ENCODE measurements at places on chromosomes 7 and 10.

DNA sequence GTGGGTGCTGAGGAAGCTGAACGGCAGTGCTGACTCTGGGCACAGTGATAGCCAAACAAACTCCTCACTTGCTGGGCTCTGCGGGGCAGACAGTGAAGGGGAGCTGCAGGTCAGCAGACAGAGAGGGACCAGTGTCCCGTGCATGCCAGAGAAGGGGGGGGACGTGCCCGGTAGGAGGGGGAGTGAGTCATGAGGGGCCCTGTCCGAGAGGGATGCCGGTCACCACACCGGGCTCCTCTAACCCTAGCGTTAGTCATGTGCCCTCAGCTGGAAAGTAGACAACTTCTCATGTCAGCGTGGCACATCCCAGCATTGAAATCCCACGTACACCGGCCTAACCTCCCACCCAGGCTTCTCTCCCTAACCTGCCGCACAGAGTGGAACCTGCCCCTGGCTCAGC, 117.1 kb upstream of the DPP6 start:
- DNase-seq: no peak

DNA sequence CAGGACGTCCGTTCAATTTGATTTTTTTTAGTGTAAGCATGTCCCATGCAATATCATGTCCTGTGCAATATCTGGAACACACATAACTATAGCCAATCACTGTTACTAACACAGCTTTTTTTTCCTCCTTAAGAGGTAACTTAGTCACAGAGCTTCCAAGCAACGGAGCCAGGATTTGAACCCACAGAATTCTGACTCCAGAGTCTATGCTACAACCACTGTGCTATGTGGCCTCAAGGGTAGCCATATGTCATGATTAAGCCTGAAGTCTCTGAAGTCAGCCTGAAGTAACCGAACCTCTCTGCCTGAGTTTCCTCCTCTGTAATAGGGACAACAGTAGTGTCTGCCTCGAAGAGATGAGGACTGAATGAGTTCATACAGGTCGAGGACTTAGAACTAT, 42.2 kb upstream of the TCF7L2 start:
- DNase-seq: no peak

DNA sequence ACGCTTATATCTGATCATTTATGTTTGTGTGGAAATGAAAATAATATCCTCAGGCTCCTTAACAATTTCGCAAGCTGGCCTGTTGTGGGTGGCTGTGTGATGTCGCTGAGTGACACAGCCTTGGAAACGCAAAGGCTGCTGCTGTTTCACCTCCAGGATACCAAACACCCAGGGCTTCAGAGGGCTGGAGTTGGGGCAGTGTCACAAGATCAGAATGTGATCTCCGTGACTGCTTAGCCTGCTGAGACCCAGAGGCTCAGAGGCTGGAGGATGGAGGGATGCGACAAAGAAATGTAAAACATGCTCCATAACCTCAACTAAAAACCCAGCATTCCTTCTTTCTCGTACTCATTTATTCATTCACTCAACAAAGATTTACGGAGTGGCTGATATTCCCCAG, 37.2 kb upstream of the BMPER start:
- DNase-seq: no peak

GRCh38 chr10:114691442-114691941, 33.4 kb upstream of the ABLIM1 start:
- DNase-seq: no peak

GRCh38 chr10:74433993-74434392, 283.0 kb downstream of the ADK start:
- no peak for DNase-seq

GRCh38 chr10:87550741-87551140, 46.0 kb downstream of the MINPP1 start:
- no peak for DNase-seq

DNA sequence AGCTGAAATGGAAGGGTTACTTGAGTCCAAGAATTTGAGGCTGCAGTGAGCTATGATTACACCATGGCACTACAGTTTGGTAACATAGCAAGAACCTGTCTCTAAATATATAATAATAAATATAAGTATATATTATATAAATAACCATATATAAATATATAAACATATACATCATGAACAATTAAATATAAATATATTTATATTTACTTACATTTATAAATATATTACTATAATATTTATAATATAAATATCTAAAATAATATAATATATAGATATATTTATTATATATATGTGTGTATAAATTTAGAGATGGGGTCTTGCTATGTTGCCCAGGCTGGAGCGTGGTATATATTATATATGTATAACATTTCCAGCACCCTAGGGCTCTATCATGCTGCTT, 42.4 kb upstream of the LYZL1 start:
- DNase-seq: no peak

- DNase-seq: no peak
Observed at GRCh38 chr7:141513720-141514119, 37.5 kb upstream of the AGK start.

GRCh38 chr7:4713183-4713784, 31.2 kb downstream of the FOXK1 start:
- DNase-seq: no peak

DNA sequence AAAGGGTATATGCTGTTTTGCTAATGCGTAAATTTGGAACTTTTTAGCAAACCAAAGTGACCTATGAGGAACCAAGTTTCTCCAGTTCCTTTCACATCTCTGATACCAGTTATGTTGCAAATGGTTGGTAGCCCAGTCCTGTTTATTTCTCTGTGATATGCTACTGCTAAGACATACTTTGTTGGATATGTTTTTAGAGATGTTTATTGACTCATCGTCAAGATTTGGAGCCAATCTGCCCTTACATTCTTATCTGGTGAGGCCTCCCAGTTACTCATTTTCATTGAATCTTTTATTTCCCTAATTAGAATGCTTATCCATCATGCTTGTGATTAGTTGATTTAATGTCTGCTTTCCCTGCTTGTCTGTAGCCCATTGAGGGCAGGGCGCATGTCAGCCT, 58.9 kb downstream of the LRGUK start:
- peak; percentile 2 for DNase-seq

DNA sequence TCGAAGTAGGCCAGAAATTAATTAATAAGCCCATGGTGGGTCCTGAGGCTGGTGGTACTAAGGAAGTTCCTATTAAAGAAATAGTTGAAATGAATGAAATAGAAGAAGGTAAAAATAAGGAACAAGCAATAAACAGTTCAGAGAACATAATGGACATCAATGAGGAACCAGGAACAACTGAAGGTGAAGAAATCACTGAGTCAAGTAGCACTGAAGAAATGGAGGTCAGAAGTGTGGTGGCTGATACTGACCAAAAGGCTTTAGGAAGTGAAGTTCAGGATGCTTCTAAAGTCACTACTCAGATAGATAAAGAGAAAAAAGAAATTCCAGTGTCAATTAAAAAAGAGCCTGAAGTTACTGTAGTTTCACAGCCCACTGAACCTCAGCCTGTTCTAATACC, 36.0 kb downstream of the SLK start:
- no peak for DNase-seq

GRCh38 chr10:82319562-82319961, 444.6 kb downstream of the NRG3 start:
- no peak for DNase-seq

DNA sequence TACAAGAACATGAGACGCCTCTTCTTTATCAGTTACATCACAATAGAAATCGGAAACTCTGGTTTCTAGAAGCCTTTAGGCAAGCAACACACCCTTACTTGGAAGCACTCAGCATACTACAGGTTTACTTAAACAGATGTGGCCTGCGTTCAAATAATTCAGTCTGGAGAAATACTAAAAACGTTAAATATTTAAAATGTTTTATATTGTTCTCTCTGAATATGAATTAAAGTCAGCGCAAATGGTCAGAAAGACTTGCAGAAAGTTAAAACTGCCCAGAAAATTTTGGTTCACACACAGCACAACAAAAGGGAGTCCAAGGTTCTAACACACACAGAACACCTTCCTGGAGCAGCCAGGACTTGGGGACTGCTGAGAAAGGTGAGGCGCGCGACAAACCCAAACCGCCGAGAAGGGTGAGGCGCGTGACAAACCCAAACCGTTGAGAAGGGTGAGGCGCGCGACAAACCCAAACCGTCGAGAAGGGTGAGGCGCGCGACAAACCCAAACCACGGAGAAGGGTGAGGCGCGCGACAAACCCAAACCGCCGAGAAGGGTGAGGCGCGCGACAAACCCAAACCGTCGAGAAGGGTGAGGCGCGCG, 25.8 kb downstream of the ESYT2 start:
- no peak for DNase-seq

- DNase-seq: no peak
Observed at GRCh38 chr10:84478151-84478550, 149.8 kb downstream of the CCSER2 start.

- DNase-seq: no peak
Observed at GRCh38 chr7:47181746-47182361, 400.1 kb downstream of the TNS3 start.

DNA sequence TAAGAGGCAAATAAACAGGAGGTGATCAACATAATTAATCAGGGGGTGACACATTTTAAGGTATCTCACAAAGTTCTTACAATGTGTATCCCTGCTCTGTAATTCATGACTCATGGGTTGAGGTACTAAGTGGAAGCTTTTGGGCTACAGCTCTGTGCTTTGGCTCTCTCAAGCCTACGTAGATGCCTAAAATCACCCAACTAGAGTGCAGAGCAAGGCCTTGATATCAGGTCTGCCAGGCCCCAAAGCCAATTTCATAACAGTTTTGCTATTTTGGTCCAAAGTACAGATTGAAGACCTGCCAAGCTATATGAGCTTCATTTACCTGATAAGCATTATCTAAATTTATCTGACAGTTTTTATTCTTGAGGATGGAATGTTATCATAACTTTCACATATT, 175.3 kb upstream of the BET1 start:
- no peak for DNase-seq

- DNase-seq: no peak
Observed at GRCh38 chr7:155811560-155811894, 736 bp downstream of the SHH start.

- DNase-seq: no peak
Observed at GRCh38 chr7:55592492-55592891, 20.2 kb upstream of the VOPP1 start.

DNA sequence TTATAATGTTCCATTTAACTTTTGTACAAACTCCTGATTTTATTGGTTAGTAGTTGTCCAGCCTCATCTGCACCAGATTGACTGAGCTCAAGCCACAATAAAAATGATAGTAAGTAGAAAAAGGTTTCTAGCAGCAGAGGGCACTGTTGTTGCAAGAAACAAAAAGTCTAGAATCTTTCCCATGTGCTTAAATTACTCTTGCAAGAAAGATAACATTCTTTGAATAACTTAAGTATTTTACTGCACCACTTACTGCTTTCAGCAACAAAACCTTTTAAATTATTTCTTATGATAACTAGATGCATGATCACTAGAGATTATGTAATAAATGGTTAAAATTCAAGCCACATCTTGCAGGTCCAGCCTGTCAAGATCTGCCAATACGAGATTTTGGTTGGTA, 27.0 kb downstream of the LMOD2 start:
- DNase-seq: peak; percentile 38

GRCh38 chr7:78020136-78020873, 221.7 kb downstream of the PHTF2 start:
- DNase-seq: peak; percentile 68

GRCh38 chr10:34168439-34168838, 646.7 kb downstream of the PARD3 start:
- no peak for DNase-seq

DNA sequence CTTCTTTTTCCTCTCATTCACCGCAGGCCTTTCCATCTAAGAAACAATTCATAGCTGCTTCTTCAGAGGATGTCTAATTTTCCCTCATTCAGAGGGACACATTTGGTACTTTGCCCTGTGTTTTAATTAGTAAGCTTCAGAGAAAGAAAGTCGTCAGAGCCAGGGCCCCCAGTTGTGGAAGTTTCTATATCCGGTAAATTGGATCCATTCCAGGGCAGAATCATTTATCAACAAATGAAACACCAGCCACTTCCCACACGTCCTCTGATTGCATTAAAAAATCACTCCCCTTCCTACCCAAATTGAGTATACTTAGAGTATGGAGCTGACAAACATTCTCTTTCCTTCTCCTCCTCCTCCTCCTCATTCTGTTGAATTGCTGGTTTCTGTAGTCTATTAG, 205.8 kb upstream of the HDAC9 start:
- no peak for DNase-seq

GRCh38 chr7:136891850-136892249, 23.4 kb downstream of the CHRM2 start:
- DNase-seq: no peak

- no peak for DNase-seq
Observed at GRCh38 chr7:108384716-108385483, 71.3 kb downstream of the NRCAM start.

DNA sequence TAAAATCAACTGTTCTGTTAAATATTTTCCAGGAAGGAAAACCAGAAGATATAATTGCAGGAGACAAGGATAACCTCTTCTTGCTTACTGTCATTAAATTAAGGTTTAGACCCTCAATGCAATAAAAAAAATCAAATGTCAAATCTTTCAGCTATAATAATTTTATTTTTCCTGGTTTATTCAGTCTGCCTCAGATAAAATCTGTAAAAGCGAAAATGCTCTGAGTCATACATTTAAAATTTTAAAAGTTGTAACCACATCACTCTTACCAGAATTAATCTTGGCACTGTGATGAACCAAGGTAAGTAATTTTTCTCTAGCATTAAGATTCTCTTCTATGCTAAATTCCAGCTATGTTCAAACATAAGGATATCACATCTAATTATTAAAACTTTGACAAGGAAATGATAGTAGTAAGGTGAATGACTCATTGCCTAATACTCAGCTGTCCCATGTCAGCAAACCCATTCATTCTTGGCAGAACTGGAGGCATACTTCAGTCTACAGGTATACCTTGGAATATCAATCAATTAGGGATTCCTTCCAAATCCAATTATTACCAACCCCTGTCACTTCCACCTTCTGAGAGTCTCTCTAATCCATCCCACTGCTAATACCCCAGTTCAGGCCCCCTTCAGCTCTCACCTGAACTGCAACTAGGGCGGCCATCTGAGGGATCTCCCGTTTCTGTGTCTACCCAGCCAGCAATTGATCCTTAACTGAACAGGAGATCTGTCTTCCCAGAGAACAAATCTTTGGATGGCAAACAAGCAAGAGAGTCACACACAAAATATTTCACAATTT, 434.1 kb downstream of the GRM8 start:
- no peak for DNase-seq

- no peak for DNase-seq
Observed at GRCh38 chr10:78455236-78455635, 421.6 kb downstream of the RPS24 start.

GRCh38 chr10:105973902-105974301, 1190.6 kb downstream of the SORCS1 start:
- no peak for DNase-seq

- DNase-seq: no peak
Observed at GRCh38 chr7:1407892-1408291, 51.4 kb downstream of the MICALL2 start.

- no peak for DNase-seq
Observed at GRCh38 chr10:102963756-102964025, 45.6 kb downstream of the CNNM2 start.

GRCh38 chr7:84187087-84187805, 7.3 kb downstream of the SEMA3A start:
- no peak for DNase-seq
